ENCODE measurements at places on chromosomes 7 and 10. TPM values are rescaled to one million over a fixed set of nuclear protein-coding genes. Genes with fewer than 3 reads are reported as not detected.

Gene GPC2
- 65.2 TPM for total RNA-seq

Gene C1QL3
- 3.0 TPM for total RNA-seq

Gene CALY
- total RNA-seq = 2.5 TPM

Gene RNF32
- total RNA-seq = 1.6 TPM

Gene GBX1
- total RNA-seq = 2.1 TPM

Gene ADK
- total RNA-seq = 24.4 TPM

Gene ANKRD61
- 0.47 TPM for total RNA-seq

DNA sequence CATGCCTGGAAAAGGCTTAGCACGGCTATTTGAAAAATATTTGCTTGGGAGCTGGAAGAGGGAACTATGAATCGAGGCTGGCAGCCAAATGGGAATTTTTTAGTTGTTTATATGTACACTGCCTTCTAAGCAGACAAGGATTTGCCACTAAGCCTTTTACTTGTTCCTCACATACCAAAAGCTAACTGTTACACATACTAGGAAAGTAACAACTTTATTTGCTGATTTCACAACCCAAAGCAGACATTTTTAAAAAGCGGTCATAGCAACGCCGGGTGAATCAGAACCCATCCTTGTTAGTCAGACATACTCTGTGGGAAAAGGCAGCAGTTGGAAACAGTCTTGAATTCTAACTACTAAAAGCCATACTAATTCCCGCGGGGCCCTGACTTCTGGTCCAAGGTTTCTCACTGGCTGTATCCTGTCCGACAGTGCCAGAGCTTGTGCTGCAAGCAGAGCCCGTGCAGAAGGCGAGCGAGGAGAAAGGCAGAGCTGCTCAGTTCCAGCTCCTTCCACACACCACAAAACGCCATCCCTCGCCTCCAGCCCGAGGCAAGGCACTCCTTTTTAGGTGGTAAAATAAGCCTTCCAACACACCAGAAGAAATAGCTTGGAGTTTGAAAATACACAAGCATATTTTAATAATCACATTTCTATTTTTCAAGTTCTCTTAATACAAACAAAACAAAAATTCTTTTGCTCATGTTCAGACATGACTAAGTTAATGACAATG, 89.2 kb downstream of the RNF216 start:
- H3K4me3 ChIP-seq = no peak overlapping the region
- no peaks in the 10 kb centered on the region for H3K27me3 ChIP-seq
- H3K4me1 ChIP-seq = no peaks in the 10 kb centered on the region
- H3K27ac ChIP-seq = no peak overlapping the region
- H3K36me3 ChIP-seq = peaks cover 5% of the 10 kb centered on the region

- H3K36me3 ChIP-seq = no peaks in the 10 kb centered on the region
- H3K27me3 ChIP-seq = peaks cover 18% of the 10 kb centered on the region
Observed at GRCh38 chr7:95919556-95919955, 147.2 kb downstream of the DYNC1I1 start.

- H3K27ac ChIP-seq = no peak overlapping the region
- DNase-seq = no peak
- peaks cover 15% of the 10 kb centered on the region for H3K27me3 ChIP-seq
- no peak overlapping the region for H3K4me3 ChIP-seq
- peaks cover 4% of the 10 kb centered on the region for H3K4me1 ChIP-seq
Observed at GRCh38 chr10:1324903-1325302, 268.7 kb downstream of the WDR37 start.
